ENCODE measurements at places on chromosomes 5 and 9. TPM values are rescaled to one million over a fixed set of nuclear protein-coding genes. Genes with fewer than 3 reads are reported as not detected.

CDC25C gene
- 0.69 TPM for total RNA-seq

HAVCR2 gene
- 0.33 TPM for total RNA-seq

HAVCR1 gene
- total RNA-seq, result not detected

CDH9 gene
- not detected for total RNA-seq

CCDC192 gene
- not detected for total RNA-seq

LRRC19 gene
- total RNA-seq, result not detected

HMCN2 gene
- total RNA-seq, result 0.07 TPM

GGTA1 gene
- 0.10 TPM for total RNA-seq

COL23A1 gene
- 0.10 TPM for total RNA-seq

FBP2 gene
- total RNA-seq, result not detected

ROR2 gene
- 2.0 TPM for total RNA-seq

ANKRD31 gene
- under 0.01 TPM for total RNA-seq

PCDHGB6 gene
- total RNA-seq, result 4.8 TPM

MYOT gene
- not detected for total RNA-seq

C9orf50 gene
- total RNA-seq, result 0.26 TPM

SMIM33 gene
- not detected for total RNA-seq

CNTLN gene
- 10.0 TPM for total RNA-seq

ALDH1B1 gene
- 18.4 TPM for total RNA-seq

C5orf58 gene
- not detected for total RNA-seq

FIBCD1 gene
- total RNA-seq, result 10.7 TPM

CFAP157 gene
- total RNA-seq, result not detected

GCNT1 gene
- total RNA-seq, result 73.3 TPM

ACTBL2 gene
- total RNA-seq, result 0.03 TPM

FREM1 gene
- total RNA-seq, result 0.39 TPM

PCDHB16 gene
- total RNA-seq, result 0.50 TPM

MYORG gene
- total RNA-seq, result 2.2 TPM

Data from smooth muscle cell of the pulmonary artery (primary cell).